ENCODE measurements at places on chromosomes 12 and 14.

DNA sequence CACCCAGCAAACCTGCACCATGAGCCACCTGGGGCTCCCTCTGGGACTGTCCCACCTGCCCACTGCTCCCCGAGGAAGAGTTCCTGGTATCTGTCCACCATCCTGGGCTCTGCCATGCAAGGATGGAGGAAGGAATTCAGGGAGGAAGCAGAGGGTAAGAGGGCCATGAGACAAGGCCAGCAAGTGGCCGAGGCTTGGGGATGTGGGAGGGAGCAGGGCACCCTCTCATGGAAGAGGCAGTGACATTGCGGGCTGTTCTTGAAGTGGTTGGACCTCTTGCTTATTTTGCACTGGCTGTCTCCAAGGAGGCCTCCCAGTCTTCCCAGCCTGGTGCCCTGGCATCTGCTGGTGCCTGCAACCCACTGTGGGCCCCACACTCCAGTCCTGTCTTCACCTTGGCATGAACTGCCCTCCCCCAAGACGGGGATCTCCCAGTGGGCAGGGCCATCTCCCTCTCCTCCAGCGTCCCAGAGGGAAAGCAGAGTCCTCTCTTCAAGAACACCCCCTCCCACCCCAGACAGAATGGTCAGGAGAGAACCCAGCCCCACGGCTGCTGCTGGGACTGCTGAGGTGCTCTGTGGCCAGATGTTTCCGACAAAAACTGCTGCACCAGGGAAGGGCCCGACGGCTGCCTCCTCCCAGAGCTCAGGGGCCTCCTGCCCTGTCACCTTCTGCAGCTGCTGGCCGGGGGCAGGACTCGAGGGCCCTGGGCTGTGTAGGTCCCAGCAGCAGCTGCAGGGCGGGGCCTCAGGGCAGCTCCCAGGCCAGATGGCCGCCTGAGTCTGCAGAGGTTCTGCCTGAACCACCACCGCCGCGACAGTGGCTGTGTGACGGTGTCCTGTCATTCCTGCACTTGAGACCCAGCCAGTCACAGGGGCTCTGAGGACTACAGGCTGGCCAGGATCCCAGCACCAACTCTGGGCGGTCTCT is 1.8 kb upstream of the AKT1 start:
- DNase-seq: no peak

DNA sequence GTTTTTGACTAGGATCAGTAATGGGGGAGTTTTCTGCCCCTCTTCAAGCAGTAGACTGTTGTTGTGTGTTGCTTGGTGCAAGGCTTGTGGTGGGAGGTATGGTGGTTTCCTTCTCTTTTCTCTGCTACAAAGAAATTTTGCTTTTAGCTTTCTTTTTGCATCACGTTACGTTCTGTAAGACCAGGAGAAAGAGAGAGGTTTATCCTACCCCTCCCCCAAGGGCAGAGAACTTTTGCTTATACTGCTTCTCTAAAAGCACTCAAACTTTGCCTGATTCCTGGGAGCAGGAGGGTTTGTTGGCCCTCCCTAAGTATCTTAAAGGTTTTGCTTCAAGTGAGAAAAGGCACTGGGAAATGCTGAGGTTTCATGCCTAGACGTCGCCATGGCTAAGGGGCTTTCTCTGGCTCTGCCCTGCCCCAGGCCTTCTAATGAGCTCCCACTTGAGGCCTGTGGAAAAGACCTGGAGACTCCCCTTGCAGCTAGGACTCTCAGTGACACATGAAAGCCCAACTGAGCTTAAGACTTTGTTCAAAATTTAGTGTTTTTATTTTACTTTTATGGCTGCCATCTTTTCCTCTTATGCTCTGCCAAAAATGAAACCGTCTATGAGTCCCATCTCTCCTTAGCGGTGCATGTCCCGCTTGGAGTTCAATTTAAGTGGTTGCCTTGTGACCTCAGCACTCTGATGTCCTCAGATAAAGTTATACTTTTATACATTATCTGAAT is 49.2 kb downstream of the EIF2S3B start:
- no peak for DNase-seq

GRCh38 chr14:32985866-32986265 is 47.2 kb downstream of the NPAS3 start:
- DNase-seq: no peak

GRCh38 chr14:39315859-39316444 is 82.2 kb downstream of the MIA2 start:
- DNase-seq: no peak

GRCh38 chr12:3125674-3126073 is 48.5 kb downstream of the TSPAN9 start:
- DNase-seq: no peak

GRCh38 chr14:42192738-42193653 is 586.3 kb downstream of the LRFN5 start:
- peak; percentile 98 for DNase-seq

All from IMR-90 (cell line).